ENCODE measurements at places on chromosomes 5 and 9.

GRCh38 chr5:72288924-72289323, 31.1 kb downstream of the MRPS27 start:
- DNase-seq: no peak

DNA sequence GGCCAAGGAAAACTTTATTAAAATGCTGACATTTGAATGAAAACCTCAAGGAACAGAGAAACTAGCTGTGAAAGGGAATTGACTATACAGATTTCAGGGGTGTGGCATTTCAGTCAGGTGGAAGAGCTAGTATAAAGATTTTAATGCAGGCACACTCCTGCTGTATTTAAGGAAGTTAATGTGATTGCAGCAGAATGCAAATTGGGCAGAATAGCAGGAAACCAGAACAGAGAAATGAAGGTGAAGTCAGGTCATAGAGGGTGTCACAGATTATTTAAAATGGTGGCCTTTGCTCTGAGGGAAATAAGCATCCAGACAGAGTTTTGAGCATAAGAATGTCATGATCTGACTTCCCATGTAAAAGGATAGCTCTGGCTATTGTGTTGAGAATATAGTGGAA, 898.1 kb upstream of the WWC1 start:
- no peak for DNase-seq

DNA sequence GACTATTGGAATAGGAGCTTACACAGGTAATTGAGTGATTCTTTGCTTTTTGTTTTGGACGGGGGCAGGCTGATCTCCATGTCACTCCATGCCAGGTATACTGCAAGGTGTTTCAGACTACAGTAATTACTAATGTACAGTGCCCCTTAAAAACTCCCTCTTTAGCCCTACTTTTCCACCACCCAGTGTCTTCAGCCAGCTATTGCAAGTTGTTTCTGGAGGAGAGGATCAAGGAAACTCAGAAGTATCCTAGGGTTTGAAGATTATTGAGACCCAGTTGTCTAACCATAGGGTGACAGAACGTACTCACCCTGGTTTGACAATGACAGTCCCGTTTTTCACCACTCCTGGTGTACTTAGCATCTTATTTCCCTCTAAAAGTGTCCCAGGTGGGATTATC, 13.4 kb downstream of the CFAP95 start:
- no peak for DNase-seq

DNA sequence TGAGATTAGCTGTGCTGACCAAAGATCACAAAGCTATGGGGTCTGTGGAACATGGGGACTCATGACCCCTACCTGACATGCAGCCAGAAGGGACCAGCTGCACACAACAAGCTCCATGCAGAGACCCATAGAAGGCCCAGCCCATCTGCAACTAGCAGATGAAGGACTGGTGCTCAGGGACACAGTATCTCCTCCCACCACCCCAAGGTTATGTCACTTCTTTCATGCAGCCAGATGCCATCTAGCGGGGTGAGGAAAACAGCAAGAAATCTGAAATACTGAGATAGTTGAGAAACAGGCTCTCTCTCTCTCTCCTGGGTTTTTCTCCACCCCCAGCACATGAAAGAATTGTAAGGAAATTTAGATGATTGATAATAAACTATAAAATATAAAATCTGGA, 161.3 kb upstream of the DAPK1 start:
- no peak for DNase-seq

DNA sequence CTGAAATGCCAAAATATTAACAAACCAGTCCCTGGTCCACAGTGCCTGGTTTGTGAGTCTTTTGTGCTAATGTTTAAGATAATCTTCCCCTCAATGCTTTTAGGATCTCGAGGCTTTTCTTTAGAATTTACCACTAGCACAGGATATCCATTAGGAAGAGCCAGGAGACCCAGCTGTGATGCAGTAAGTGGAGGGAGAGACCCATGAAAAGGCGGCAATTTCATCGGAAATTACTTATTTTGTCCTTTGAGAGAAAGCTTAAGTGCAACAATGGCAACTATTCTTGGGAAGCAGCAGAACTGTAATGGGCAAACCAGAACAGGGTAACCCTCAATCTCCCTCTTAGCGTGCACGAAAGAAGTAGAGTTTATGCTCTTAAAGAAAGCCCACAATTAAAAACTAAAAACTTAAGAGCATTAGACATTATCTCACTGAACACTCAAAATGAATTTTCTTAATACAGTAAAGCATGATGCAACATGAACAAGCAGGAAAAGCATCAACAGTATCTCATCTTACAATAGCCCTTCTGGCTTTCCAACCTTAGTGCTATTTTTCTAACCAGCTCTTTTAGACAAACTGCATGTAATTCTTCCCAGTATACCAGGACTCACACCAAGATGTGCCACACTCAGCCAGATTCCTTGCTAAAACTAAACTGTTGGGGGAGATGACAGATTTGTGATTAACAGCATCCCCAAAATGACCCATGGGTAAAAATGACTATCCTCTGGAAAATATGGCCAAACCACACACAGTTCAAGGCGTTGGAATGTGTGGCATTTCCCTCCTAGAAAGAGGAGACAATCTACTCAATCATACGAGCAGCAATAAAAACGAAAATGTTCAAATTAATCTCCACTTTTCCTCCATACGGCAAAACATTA, 36.4 kb downstream of the PWWP2A start:
- DNase-seq: no peak

DNA sequence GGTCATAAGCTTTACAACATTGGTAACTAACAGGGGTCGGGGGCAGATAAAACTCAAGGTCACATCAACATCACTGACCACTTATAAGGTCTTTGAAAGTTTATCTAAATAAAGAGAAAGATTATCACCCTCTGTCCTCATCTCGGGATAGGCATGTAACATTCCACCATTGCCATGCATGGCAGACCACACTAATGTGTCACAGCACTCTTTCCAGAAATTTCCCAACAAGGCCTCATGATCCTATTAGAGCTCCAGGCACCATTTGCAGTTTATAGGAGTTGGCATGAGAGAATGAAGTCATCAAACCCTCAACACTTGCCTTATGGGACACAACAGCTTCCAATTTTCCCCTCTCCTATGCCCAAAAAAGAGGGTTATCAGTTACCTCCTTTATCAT, 31.9 kb upstream of the ZNF622 start:
- no peak for DNase-seq

DNA sequence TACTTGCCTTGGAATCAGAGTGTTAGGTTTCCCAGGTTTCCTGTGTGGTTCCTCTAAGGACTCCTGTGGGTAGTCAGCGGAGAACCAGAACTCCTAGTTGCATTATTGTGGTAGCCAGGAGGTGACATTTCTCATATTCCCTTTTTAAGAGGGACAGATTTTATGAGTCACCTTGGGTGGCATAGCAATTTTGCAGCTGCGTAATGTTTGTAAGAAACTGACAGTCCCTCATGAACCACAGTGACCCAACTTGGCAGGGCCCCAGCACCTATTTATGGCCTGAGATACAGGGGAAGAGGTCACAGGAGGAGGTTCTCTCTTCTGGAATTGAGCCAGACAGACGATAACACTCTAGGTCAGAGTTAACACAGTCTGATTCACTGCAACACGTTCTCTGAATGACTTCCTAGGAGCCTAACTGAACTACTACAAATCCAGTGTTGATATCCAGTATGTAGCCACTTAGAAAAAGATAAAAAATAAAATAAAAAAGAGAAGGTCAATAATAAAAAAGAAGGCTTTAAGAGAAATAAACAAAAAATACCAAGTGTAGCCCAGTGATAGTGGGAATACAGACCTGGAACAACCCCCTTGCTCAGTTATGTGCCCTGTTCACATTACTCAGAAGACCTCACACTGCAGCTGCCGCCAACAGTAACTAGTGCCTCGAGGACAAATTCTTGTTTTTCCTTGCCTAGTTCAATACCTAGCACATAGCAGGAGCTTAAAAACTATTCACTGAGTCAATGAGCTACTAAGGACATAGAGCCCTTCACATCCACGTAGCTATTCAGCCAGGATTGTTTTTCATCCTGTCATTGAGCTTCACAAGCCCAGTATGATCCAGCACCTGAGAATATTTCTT, 50.7 kb upstream of the VLDLR start:
- DNase-seq: no peak

DNA sequence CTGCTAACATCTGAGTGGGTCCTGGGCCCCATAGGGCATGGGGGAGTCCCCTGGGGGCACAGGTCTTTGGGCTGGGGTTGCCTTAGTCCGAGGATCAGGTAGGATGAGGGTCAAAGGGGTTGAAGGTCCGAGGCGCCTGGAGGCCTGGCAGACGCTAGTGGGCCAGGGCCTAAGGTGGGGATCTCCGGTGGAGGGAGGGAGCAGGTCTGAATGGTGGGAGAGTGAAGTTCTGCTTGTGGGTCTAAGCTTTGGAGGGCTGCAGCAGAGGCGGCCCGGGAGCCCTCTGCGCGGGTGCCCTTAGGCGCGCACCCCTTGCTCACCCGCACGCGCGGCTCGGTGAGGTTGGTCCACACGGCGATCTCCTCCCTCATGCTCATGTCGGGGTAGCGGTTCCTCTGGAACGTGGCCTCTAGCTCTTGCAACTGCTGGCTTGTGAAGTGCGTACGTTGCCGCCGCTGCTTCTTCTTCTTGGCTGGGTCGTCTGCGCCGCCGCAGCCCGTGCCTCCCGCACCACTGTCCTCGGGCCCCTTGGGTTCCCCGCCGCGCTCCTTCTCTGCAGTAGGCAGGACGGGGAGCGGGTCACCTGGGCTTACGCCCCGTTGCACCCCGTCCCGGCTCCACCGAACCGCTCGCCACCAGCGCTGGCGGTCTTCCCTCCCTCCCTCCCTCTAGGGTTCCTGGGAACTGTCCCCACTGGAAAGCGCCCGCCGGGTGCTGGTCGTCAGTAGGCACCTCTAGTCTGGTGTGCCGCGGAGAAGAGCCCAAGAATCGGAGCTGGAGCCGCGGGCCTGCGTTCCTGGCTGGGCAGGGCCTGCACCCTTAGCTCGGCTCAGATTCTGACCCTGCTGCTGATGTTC, 2.8 kb downstream of the PITX1 start:
- no peak for DNase-seq

- DNase-seq: no peak
Observed at GRCh38 chr5:528629-529511, 4.6 kb upstream of the SLC9A3 start.

GRCh38 chr5:98050583-98050982, 722.9 kb upstream of the RGMB start:
- DNase-seq: no peak

- DNase-seq: peak; percentile 80
Observed at GRCh38 chr9:123349691-123350480, 6.1 kb upstream of the CRB2 start.

DNA sequence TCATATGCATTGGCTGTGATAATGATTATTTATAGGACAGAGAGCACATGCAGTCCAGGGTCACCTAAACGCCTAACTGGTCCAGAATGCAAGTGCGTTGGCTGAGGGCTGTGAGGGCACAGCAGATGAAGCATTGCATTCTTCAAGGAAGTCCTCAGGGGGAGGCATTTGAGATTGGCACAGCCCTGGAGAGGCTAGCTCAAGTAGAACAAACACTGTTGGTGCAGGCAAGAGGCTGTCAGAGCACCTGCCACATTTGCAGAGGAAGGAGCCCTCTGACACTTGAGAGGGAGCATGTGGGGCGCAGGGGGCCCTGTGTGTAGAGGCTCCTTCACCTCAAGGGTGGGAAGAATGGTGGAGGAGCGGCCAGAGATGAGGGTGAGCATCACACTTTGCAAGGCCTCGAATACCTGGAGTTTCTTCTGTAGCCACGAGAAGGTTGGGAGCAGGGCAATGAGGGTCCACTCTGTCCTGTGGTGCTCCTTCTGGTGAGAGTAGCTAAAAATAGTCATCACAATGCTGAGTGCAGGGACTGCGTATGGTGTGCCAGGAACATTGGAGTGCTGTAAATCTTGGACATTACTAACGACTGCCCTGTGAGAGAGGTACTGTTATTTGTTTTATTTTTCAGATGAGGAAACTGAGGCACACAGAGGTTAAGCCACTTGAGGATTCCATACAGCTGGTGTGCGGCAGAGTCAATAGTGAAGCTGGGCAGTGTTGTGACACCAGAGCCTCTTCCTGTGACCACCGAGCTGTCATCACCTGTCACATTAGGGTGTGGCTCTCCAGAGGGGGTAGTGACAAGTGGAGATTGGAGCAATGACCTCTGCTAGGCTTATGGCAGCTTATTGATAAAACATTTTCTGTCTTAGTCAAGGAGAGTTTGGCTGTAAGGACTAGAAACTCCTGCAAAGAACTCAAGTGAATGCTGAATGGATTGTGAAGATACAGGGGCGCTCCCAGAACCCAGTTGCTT, 100.2 kb downstream of the PIP5K1B start:
- no peak for DNase-seq

DNA sequence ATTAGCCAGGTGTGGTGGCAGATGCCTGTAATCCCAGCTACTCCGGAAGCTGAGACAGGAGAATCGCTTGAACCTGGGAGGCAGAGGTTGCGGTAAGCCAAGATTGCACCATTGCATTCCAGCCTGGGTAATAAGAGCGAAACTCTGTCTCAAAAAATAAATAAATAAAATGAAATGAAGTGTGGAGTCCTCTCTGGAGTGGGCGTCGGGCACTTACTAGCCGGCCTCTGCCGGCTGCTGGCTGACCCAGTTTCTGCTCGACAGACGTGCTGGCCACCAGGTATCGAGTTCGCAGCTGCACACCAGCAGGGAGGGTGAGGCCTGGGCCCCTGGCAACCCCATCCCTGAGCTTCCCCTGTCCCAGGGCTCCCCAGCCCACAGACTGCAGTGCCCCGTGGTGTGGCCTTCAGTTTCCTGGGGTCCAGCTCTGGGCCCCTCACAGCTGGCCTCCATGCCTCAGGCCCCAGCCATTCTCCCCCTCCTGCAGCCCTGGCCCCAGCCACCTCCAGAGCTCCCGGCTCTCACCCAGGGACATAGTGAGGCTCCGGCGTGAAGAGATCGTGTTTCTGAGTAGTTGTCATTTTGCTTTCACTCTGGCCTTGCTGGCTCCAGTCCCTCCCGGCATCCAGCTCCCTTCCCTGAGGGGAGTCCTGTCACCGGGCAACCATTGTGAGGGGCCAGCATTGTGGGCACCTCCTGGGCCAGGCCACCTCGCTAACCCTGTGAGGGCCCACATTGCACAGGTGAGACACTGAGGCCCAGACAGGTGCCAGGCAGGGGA, 3.8 kb upstream of the STPG3 start:
- DNase-seq: no peak

DNA sequence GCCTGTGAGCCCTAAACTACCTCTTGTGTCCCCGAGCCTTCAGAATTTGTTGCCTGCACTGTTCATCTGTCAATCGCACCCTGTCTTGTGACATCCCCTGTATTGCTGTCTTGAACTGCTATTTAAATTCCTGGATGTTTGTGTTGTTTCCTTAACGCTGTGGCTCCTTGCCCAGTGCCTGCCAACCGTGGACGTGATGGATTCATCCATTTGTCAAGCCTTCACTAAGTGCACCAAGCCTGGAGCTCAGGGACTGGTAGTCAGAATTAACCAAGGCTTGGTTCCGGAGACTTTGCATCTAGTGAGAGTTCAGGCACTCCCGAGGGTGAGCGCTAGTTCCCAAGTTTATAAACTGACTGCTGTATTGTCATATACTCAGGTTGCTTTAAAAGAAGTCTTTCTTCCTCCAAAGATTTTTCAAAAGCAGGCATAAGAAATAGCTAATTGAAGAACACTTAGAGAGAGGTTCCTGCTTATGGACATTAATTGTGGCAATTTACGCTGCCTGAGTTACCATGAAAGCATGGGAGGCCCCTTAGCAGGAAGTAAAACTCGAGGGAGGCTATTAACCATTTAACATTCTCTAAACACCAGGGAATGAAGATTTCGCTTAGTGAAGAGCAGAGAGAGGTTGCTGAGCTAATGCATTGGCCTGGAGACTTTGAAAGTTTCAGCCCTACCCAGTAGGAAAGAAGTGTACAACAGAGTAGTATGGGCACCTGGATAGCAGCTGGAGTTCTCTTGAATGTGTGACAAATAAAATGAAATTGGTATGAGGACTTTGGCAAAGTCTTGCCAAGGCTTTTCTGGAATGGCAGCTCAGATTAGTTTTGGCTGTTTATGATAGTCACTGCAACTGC, 29.0 kb downstream of the RGS3 start:
- DNase-seq: no peak
